Activated CD8-positive, alpha-beta memory T cell treated with anti-CD3 and anti-CD28 coated beads for 1 hour (primary cell): ENCODE measurements at places on chromosomes 5 and 9.

DNA sequence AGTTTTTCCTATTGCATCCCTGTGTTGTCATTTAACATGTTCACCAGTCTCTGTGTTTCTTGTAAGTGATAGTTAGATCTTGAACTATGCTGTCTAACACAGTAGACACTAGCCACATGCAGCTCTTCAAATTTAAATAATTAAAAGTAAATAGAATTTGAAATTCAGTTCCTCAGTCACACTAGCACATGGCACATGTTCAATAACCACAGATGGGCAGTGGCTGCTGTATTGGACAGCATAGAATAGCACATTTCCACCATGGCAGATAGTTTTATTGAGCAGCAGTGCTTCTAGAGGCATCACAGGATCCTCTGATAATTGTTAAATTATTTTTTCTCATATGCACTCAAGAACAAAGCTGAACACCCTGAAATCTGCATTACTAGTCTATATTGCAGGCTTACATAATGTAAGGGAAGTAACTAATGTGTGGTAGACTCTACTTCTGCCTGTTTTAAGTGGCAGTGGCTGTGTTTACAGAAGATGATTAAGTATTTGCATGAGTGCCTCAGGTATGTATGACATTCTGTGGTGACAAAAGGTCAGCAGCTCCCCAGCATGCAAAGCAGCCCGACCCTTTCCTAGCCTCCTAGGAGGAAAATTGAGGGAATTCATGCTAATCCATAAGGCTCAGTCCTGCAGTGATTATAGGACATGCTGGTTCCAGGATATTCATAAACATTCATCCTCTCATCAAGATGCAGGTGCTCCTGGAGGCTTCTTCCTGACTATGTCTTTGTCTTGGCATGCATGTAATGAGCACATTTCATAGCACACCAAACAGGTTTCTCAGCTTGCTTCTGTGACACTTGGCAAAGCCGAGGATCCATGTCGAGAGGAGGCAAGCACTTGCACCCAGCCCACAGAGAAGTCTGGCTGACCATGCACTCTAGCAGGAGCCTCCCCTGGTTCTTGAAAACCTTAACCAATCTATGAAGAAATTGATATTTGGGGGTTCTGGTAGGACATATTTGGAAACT lies 45.5 kb downstream of the SH3RF2 start:
- no peak for DNase-seq

DNA sequence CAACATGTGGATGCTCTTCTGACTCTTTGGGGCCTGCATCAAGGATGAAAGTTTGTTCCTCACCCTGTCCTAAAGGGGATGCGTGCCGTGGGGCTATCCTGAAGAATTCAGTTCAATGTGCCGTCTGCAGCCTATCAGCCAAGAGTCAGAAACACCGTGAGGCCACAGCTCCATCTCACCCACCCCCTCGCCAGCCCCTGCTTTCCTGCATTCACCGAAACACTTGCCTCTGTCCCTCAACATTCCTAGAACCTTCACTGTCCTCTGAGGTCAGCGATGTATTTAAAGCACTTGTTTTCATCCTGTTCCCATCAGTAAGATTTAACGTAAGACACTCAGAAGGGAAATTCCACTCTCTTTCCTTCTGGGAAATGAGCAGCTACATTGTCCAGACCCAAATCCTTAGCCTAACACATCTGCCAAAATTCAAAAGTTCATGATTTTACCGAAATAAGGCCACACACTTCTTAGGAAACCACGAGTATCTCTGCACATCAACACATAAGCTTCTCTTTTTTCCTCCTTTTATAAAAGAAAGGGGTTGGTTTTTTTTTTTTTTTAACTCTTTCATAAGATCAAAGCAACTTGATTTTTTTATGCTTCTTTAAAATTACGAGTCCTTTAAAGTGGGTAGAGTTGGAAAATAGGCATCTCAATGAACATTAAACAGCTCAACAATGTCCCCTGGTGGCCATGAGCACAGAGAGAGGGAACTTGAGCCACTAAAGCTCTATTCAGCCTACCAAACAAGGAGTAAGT lies 100.7 kb downstream of the SUSD1 start:
- peak; percentile 50 for DNase-seq

- DNase-seq, result no peak
These were observed 103.2 kb downstream of the NR2F1-AS1 start for GRCh38 chr5:93477816-93478215.

DNA sequence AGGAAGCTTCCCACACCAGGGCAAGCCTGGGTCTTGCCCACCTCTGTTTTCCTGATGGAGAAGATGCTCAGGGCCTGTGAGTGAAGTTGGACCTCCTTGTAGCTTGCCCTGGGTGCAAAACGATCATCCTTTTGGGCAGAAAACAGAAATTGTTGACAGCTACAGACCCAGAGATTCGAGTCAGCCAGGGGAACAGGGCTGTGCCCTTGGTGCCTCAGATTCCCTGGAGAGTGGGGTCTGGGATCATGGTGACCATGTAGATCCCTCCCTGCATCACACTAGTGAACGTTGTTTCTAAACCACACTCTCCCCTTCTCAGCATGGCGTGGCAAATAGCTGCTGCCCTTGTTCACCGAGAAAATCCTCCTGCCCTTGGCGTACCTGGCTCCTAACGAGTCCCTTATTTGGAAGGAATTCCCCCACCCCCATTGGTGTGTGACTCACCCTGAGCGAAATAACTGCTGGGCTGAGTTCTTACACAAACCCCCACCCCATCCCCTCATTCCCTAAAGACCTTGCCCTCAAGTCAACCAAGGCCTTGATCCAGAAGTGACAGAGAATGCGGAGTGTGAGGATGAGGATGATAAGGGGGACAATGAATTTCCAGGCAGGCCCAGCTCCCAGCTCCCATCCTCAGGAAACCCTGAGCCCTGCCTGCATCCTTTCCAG lies 1.1 kb upstream of the DCANP1 start:
- DNase-seq, result no peak

DNA sequence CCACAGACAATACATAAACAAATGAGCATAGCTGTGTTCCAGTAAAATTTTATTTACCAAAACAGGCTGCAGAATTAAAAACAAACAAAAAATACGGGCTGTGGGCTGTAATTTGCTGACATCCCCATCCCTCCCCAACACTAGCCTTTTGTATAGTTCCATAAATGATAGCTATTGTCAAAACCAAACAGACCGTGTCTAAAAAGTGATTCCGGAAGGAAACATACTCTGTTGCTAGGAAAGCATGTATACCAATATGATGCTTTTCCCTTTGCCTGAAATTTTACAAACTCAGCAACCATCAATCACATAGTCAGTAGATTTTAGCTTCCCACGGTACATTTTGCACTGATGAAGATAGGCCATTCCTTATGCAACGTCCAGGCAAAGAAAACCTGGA lies 80.0 kb downstream of the TMEM215 start:
- no peak for DNase-seq

DNA sequence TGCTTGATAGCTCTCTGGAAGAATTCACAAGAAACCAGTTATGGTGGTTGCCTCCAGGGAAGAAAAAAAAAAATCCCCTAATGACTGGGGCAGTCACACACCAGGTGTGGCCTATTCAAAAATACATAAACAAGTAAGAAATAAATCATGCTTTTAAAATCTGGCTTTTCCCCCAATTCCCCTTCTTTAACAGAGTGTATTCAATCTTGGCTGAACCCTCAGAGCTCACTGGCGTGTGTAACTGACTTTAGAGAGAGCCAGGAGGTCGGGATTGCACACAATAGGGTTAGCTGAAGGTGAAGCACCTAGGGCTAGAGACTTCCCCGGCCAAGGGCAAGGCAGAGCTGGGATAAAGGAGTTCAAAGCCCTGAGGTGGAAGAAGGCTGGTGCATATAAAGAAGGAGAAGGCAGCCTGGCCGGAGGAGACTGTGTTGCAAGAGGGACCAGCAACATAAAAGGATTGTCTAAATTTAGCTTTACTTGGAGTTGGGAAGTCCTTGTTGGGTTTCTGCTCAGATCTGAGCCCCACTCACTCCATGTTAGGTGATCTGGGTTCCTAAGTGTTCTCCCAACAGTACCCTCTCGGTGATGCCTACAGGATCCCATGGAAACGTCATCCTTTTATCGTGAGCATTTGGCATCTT lies 19.7 kb downstream of the FNBP1 start:
- no peak for DNase-seq

GRCh38 chr9:114671605-114672004 lies 10.4 kb downstream of the TEX48 start:
- no peak for DNase-seq

DNA sequence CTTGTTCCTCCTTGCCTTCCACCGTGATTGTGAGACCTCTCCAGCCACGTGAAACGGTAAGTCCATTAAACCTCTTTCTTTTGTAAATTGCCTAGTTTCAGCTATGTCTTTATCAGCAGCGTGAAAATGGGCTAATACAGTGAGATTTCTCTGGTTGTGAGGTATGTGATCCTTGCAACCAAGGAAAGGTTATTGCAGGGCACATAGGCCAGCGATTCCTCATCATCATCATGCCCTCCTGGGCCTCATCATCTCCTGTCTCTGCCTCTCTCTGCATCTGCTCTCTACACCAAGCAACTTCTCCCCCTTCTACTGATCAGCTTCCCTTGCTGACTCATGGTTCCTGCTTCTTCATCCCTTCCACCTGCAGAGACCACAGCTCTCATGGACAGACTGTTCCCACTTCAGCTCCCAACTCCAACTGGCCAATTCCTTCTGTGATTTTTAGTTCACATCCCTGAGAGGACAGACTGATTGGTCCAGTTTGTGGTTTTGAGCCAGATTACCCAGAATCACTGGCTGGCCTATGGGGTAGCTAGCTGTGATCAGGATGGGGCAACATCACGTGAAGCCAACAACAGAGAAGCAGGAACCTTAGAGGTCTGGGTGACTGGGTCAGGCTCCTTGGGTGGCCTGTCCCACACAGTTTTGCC lies 53.1 kb downstream of the LIX1 start:
- no peak for DNase-seq

- DNase-seq, result no peak
These were observed 55.7 kb downstream of the TSSK1B start for GRCh38 chr5:113378959-113379541.

GRCh38 chr9:124802426-124802825 lies 25.5 kb downstream of the OLFML2A start:
- DNase-seq, result no peak

DNA sequence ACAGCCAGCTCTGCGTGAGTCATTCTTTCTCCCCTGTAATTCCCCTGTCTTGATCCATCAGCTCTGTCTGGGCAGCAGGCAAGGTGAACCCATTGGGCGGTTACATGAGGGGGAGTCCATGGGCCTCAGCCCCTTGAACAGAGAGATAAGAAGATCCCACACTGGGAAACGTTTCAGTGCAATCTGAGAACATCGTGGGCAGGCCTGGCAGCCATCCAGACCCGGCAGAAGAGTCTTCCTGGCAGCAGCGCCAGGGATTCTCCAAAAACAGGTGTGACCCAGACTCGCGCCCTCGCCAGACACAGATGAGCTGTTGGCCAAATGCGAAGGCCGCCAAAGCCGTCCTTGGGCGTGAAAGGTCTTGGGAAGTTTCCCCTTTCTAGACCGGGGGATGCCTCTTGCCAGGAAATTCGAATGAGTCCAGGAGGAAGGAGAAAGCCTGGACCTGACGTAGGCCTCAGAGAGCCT lies 6.4 kb upstream of the SLC12A7 start:
- DNase-seq, result no peak

- DNase-seq, result no peak
These were observed 30.6 kb downstream of the SPACA9 start for GRCh38 chr9:132909311-132909710.

DNA sequence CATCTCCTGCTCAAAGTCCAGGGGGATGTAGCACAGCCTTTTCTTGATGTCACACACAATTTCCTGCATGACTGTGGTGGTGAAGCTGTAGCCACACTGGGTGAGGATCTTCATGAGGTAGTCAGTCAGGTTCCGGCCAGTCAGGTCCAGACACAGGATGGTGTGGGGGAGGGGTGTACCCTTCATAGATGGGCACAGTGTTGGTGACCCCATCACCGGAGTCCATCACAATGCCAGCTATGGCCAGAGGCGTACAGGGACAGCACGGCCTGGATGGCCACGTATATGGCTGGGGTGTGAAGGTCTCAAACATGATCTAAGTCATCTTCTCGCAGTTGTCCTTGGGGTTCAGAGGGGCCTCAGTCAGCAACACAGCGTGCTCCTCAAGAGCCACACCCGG lies 19.7 kb upstream of the SPZ1 start:
- DNase-seq, result no peak

- DNase-seq, result no peak
These were observed 240.0 kb downstream of the GOLPH3 start for GRCh38 chr5:31934156-31934555.
